CD4-positive, alpha-beta T cell (primary cell): ENCODE measurements at places on chromosomes 5 and 9. TPM values are rescaled to one million over a fixed set of nuclear protein-coding genes. Genes with fewer than 3 reads are reported as not detected.
A peak's percentile ranks its signal among the peaks of the same experiment; 100 is the strongest.

DNA sequence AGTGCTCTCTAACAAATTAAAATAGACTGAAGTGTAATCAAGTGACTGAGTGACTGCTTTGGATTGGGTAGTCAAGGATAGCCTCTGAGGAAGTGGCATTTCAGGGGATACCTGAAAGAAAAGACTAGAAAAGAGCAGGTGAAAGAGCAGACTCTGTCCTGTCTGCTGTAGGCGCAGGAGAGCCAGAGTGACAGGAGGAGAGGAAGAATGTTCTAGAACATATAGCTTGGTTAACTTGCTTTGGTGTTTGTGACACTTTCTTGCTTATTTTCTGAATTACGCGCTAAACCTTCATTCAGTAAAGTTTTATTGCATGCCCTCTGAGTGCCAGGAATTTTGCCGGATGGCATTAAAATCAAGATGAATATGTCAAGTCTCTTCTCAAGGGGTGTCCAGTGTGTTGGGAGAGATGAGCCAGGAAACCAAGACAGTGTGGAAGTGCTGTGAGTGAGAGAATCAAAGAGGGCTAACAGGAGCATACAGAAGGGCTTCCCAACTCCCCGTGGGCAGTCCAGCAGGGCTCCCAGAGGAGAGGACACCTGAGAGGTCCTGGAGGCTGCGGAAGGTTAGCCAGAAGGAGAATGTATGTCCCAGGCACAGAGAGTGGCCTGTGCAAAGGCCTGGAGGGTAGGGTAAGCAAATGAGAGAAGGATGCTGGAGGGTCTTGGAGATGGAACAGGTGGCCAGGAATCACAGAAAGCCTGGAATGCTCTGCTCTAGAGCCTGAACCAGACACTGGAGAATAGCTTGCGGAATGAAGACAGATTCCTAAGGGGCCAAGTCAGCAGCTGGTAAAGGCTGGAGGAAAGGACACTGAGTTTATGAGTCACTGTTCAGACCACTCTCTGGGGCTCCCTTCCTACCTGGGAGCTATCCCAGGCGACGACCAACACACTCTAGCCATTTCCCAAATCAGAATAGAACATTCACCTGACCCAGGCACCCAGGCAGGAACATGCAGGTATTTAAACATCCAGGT, 59.3 kb downstream of the SLC22A5 start:
- DNase-seq, result no peak

NTMT1 gene
- 52.5 TPM for total RNA-seq

MROH2B gene
- total RNA-seq, result not detected

DNA sequence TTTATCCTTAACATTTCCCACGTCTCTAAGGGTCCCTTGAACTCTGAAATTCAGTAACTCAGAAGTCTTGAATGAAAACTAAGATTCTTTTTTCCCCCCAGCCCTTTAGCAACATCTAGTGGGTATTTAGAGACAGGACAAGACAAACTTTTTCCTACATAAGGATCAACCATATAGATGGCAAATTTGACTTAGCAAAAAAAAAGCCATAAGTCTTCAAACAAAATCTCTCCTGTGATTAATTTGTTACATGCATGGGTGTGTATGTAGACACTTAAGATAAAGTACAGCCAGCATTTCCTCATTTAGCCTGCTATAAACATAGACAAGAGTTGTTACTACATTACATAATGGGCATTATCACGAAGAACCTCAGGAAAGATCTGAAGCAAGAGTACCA, 29.1 kb upstream of the ANKRD31 start:
- peak; percentile 57 for DNase-seq

DNA sequence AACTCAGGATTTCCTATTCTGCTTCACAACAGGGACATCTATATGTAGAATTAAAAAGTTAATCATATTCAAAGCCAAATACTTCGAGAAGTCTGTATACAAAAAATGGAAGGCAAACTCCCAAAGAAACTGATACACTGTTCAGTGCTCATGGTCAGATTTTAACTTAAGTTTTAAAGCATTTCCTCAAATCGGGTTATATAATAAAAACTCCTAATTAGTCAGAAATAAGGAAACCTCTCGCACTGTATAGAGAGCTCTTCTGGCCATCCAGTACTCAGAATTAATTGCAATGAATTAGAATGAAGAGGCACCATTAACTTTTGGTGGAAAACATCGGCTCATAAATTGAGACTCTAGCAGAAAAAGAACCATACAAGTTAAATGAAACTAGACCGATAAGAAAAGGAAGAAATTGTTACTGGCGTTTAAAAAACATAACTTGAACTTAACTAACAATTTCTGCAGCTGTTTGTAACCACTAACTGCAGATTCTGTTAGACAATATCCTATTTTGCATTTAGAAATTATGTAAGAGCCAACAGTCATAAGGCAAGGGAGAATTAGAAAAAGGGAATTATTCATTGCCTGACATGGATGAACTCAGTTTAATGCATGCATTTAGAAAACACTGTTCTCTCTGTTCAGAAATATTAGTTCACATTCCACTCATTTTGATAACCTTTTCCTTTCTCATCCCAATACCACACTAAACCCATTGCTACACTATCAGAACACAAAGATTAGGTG, 96.6 kb downstream of the FNBP1 start:
- no peak for DNase-seq

GRCh38 chr5:157215514-157216167, 35.0 kb downstream of the ITK start:
- no peak for DNase-seq

ELOVL7 gene
- not detected for total RNA-seq

CCNO gene
- not detected for total RNA-seq

DNA sequence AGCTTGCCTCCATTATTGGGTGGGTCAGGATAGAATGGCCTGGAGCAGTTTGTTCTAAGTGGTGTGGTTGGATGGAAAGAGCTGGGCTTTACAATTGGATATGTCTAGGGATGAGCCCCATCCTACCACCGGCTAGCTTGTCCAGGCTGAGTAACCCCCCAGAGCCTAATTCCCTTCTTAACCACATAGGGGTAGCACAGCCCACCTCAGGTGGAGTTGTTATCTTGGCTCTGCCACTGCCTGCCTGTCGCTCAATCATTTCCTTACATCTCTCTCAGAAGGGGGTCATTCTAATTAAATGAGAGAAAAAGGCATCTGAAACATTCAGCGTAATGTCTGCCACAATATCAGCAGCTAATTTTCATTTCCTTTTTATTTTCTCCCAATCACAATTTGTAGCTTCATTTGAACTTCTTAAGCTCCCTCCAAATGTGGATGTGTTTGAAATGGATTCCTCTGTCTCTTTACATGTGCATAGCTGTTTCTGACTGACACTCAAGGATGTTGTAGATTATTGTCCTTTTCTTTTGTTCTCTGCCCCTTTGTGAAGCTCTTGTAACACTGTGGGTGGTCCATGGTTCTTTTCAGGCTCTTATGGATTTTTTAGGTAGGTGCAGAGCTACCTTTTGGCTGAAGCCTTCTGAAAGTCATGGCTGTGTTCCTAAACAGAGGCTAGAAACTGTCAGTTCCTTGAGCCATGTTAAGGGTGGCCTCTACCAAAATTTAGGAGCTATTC, 383.1 kb upstream of the KLF4 start:
- DNase-seq, result no peak

PRLR gene
- not detected for total RNA-seq

CARD9 gene
- total RNA-seq, result 0.64 TPM

PCDHGA10 gene
- not detected for total RNA-seq

LRRTM2 gene
- 0.22 TPM for total RNA-seq

DNA sequence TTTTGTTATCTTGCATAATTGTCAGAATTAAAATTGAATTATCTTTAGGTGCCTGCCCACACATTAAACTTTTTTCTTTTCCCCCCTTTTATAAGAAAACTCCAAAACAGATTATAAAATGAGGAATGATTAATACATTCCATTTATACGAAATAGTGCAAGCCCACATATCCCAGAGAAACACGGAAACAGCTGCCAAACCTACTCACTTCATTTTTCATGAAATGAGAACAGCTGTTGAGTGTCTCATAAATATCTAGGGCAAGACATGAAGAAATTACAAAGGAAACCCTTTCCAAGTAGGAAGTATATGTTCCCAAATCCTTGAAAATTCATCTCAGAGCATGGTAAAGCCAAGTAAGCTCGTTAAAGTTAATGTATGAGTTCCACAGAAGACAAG, 459.4 kb upstream of the NMUR2 start:
- no peak for DNase-seq
